ENCODE measurements at places on chromosomes 6 and 20.

DNA sequence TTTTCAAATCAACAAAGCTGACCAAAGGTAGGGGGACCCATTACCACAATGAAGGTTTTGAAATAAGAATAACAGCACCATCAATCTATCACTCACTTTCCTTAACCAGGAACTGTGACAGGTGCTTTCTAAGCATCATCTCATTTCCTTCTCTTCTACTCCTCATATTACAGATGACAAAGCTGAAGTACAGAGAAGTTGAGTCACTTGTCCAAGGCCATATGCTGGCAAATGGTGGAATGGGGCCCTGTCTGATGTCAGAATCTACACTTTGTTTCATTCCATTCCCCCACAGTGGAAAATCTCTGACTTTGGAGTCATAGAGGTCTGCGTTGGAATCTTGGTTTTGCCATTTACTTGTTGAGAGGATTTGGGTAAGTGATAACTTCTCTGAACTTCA is 222.5 kb upstream of the LRFN2 start:
- DNase-seq = no peak

- no peak for DNase-seq
Observed at GRCh38 chr6:130043344-130043743, 25.0 kb downstream of the L3MBTL3 start.

GRCh38 chr6:156589281-156589680 is 187.9 kb upstream of the ARID1B start:
- DNase-seq = no peak

DNA sequence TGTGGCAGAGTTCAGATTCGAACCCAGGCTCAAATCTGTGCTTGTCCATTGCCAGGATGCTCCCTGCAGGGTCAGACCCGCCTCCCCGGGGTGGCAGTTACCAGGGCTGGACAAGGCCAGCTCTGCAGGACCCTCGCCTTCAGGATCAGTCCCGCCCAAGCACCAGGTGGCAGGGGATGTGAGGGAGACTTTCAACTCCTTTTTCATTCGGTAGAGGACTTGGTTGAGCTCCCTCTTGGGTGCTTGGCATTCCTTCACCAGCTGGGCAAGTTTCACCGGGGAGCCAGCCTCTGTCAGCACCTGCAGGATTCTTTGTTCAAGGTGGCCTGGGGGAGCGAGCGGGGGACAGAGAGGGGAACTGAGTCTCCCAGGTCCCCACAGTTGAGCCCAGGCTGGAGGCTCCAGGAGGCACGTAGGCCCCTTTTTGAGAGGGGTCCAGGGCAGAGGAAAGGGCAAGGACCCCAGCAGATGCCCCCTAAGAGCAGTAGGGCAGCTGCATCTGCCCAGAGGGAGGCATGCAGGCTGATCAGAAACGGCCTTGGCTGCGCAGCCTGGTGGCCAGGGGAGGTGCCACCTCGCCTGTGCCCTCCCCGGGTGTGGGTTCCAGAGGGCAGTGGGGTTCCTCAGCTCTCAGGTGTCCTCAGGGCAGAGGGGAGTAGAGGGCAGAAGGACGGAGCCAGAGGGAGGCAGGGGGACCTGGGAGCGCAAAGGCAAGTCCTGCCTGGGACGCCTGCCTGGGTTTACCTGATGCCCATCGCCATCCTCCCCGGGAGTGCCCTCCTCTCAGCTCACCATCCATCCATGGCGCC is 3.9 kb downstream of the ZBP1 start:
- no peak for DNase-seq

DNA sequence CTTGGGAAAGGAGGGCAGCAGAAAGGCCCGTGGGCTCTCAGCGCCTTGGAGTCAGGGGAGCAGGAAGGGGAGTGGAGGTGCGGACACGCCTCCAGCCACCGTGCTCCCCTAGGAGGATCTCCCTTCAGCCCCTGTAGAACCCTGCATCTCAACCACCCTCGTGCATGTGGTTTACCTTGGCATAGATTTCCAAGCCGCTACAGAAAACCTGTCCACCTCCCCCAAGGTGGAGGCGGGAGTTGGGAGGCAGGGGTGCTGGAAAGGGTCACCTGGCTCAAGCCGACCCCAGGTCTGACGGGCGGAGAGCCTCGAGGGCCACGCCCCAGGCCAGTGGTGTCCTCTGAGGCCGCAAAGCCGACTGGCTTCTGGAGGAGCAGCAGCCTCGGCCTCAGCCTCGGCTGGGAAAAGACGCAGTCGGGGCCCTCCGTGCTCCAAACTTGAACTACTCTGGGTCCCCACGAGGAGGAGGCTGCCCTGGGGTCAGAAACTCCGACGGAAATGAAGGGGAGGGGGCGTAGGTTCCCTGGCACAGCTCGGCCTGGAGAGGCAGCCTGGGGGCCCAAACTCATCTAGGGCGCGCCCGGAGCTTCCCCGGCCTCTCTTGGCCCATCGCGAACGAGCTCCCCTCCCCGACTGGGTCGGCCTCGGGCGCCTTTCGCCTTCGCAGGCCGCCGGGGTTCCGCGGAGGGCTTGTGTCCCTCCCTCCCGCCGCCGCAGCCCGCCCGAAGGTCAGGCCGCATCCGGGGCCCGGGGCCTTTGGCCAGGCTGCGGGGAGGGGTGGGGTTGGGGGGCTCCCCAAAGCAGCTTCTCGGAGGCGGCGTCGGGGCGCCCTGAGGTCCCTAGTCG is 6.3 kb upstream of the FOXF2 start:
- DNase-seq = peak; percentile 59
